Renal cortical epithelial cell (primary cell): ENCODE measurements at places on chromosomes 1 and 21.
A peak's percentile ranks its signal among the peaks of the same experiment; 100 is the strongest.

DNA sequence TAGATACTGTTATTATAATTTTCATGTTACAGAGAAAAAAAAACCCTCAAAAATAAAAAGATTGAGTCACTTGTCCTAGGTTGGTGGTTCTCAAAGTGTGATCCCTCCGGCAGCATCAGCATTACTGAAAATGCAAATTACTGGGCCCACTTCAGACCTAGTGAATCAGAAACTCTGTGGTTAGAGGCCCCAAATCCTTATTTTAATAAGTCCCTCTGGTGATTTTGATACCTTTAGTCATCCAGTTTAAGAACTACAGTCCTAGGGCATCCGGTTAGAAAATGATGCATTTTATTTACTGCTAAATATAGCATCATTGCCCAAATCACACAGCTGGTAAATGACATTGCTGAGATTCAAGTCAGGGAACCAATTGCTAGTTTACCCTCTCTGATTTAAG, 203.7 kb upstream of the RUNX1 start:
- peak; percentile 82 for DNase-seq

GRCh38 chr21:15874615-15875014, 144.8 kb downstream of the USP25 start:
- no peak for DNase-seq

GRCh38 chr1:34425785-34426184, 249.1 kb downstream of the C1orf94 start:
- no peak for DNase-seq

- DNase-seq: no peak
Measured at GRCh38 chr1:174408146-174408545, 39.6 kb upstream of the GPR52 start.
